ENCODE measurements at places on chromosomes 3 and 15.

DNA sequence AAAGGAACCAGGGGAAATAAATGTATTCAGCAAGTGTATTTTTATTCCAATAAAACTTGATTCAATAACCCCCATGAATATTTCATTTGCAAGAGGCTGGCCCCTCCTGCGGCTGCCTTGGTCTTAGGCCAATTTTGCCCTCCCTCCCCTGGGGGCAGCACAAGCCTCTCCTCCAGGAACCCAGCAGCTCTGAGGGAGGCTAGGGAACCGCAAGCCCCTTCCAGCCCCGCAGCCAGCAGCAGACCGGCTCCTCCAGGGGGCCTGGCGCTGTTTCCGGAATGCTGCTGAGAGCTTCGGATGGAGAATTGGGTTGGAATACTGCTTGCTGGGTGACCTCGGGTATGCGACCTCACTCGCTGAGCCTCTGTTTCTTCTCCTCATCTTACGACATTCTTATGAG is 150.1 kb downstream of the RAB11A start:
- DNase-seq: no peak

DNA sequence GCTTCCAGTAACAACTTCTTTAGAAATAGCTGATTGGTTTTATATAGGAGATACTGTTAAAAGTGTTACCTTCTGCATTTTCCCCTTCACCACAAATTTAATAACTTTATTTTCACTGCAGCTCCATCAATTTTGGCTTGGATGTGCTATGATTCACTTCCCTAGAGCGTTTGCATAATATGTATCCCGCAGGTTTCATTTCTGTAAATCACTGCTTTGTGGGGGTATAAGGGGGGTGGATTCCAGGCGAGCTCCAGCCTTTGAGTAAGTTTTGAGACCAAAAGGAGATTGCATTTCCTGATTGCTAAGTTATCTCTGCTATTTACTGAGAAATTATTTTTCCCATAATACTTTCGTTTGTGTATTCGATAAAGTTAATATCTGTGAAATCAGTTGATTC is 232.6 kb downstream of the TBL1XR1 start:
- no peak for DNase-seq

- DNase-seq: no peak
These were observed 864.9 kb downstream of the FHIT start for GRCh38 chr3:60386306-60386705.

DNA sequence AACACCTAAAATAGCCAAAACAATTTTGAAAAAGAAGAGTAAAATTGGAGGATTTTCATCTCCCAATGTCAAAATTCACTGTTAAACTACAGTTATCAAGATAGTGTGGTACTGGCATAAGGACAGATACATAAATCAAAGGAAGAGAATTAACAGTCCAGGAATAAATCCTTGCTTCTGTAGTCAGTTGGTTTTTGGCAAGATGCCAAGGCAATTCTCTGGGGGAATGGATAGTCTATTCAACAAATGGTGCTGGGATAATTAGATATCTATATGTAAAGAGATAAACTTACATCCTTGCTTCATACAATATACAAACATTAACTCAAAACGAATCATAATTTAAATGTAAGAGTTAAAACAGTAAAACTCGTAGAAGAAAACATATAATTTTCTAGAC is 57.9 kb upstream of the SELENOK start:
- no peak for DNase-seq

DNA sequence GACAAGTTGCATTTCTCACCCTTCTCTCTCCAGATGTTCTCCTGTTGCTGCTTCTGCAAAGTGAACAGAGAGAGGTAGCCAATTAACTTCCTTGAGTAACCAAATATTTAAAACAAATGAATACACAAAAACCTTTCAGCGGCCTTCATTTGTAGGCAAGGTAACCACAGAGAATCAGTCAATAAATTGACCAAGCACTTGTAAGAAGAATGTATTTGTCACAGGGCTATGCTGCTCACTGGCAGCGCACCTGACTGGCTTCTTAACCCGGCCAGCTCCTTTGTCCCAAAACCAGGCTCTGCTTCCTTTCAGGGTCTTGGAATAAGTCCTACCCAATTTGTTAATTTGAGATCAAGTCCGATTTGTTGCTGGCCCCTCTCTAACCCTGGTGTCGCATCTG is 43.5 kb upstream of the STXBP5L start:
- no peak for DNase-seq

- peak; percentile 75 for DNase-seq
These were observed 1003.9 kb upstream of the CFAP20DC start for GRCh38 chr3:60053526-60054265.

DNA sequence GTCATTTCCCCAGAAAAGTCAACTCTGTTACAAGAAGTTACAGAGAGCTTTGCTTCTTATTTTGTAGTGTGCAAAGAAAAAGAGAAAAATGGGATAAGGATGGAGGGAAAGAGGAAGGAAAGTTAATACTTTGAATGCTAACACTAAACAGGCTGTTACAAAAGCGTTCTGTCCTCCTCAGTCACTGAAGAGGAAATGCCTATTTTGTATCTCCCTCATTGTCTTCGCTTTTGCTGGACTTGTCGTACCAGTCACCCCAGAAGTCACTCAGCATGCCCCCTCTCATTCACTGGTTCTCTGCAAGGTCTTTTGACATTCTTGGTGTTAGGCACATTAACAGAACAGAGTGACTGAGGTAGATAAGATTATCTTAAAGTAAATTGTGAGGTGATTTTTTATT is 129.6 kb downstream of the ALCAM start:
- no peak for DNase-seq

GRCh38 chr3:196974661-196975060 is 6.0 kb upstream of the PIGZ start:
- DNase-seq: no peak

DNA sequence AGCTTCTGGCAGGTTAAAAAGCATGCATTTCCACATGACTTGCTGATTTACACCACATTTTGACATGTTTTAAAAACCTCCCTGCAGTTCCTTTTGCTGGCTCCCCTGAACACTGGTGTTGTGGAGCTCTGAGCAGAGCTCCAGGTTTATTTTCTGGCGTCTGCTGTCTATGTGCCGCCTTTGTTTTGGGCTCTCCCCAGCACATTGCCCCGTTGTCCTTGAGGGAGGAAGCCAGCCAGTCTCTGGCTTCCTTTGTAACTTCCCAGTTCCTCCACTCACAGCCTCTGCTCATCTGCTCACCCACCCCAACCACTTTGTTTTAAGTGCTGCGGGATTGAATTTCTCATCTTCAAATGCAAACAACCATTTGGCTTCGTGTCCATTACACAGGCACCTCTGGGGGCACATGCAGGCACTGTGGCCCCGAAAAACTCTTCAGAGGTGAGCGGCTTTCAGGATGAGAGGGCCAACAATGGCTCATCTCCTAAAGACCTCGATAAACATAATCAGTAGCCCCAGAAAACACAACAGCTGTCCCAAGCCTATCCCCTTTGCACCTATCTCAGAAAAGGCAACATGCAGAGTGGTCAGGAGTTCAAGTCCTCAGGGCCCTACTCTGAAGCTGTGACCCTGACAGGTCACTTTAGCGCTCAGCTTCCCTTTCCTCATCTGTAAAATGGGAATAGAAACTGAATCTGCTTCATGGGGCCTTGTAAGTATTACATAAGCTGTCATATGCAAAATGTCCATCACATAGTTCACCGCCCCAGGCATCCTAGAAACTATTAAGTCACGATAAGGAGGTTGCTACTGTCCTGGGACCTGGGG is 1.3 kb upstream of the MEF2A start:
- no peak for DNase-seq

- DNase-seq: no peak
These were observed 39.3 kb upstream of the SSR3 start for GRCh38 chr3:156594219-156594683.

GRCh38 chr15:31013863-31014607 is 22.6 kb upstream of the MTMR10 start:
- no peak for DNase-seq

GRCh38 chr15:25712192-25712960 is 150.8 kb downstream of the ATP10A start:
- DNase-seq: no peak

DNA sequence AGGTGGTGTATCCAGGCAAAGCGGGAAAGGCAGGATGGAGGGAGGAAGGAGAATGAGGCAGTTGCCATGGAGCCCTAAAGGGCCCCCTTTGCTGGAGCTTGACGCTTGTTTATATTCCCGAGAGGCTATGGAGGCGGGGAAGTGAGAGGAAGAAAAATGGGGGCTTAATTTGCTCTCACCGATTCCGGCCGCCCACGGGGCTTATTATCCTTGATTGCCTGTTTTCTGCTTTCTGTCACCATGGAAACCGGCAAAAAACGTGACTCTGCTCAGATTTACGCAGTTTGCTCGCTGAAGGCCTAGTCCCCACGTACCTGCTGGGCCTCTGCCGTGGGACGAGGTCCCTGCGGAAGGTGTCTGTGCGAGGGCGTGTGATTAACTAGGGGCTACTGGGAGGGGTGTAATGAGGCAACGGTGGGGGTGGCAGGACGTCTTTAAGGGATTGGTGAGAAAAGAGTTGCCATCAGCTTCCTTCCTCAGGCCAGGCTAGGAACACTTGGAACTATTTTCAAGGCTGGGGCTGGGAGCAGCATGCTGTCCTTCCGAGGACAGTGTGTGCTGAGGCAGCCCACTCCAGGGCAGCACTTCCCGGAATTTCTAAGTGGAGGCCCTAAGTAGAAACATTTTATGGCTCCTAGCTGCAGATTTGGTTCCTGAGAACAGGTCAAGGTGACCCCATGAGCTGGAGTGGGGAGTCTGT is 110.8 kb upstream of the NDN start:
- DNase-seq: no peak

DNA sequence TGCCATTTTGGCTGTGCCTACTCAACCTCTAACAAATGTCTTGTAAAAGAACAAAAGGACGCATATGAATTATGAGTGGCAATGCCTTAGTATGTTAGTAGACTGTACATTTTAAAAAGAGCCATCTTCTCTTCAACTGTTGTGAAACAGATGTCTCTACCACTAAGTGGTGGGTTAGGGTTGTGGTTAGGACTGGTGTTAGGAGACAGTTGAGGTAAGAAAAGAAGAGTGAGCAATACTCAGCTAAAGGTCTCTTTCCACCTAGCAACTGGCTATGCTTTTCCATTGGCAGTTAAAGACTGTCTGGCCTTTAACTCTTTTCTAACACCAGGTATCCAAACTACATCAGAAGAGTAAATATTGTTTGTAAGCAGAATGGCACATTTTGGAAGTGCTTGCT is 221.7 kb upstream of the TBC1D5 start:
- DNase-seq: peak; percentile 4

GRCh38 chr3:152458376-152459117 is 189.8 kb downstream of the MBNL1 start:
- DNase-seq: no peak

DNA sequence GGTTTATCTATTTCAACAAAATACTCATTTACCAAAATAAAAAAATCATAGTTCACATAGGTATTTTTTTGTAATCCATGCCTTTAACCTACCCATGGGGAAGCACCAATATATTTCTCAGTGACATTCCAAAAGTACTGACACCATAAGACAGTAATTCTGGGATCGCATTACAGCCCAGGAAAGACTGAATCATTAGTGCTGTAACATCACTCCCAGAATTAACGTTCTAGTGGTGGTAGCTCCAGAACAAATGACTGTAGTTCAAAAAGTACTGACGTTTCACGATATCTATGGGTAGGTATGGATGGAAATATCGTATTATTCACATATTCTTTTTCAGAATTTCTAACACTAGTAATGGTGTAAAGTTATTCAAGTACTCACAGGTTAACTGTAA is 54.3 kb upstream of the NEK10 start:
- no peak for DNase-seq

GRCh38 chr15:56815247-56815646 is 81.9 kb upstream of the ZNF280D start:
- peak; percentile 43 for DNase-seq

DNA sequence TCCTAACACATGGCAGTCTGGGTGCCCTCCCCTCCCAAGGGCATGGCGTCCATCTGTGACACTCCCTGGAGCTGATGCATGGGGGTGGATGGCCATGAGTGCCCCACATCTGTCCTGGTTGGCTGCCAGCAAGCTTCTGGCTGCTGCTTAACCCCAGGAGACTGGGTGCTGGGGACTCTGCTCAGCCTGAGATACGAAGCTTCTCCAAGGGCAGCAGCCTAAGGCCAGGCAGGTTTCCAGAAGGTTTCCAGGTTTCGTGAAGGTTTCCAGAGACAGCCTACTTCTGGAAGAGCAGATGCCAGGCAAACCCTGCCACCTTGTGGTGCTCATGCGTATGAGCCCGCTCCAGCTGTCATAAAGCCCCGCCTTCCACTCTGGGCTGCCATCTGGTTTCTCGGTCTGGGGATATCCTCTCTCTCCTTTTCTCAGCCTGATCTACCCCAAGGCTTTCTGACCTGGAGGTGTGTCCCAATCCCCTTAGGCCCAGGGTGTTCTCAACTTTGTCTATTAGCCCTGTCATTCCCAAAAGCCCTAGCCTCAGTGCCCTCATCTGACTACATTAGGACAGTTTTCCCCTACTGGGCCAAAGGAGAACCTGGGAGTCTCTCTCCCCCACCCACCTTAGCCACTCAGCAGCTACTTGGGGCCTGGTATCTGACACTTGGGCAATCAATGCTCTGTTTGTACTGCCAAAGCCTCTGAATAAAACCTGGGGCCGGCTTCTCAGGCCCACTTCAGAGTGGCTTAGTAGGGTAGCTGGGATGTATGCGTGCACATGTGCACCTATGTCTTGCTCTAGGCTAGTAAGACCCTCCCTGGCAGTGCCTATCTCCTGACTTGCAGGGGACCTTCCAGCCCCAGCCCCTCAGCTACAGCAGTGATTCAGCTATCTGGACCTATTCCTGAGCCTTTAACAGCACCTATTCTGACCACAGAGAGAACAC is 12.0 kb downstream of the MRPL46 start:
- DNase-seq: peak; percentile 65

DNA sequence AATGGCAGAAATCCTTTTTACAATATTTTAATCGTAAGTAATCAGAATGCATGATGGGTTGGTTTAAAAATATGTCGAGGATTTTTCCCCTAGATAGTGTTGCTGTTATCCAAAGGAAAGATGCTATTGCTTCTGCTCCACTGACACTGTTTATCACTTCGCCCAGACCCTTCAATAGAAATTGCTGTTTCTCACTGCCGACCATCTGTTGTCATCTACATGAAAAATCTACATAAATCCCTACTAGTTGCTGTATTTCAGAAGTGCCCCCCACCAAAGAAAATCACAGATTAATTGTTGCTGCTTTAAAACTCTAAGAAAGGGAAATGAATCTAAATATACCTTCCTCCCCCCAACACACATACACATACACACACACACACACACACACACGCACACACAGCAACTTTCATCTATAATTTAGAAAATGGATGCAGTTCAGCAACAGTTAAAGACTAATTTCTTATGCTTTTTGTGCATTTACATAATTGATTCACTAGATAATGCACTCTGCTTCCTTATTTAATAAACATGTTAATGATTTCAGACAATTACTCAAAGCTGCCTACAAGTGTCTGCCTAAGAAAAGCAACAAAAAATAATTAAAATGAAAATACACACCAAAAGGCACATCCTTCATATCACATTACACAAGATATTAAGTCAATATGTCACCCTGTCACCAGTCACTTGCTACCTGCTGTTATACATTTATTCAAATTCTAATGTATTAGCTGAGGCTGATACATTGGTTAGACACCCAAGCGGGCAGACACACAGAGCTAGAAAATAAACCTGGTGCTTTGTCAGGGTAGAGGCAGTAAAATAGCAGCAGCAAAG is 82.8 kb downstream of the RORA start:
- no peak for DNase-seq
